8988T (cell line): ENCODE measurements at places on chromosomes 5 and 9.

GRCh38 chr9:76704593-76705204 is 59.5 kb upstream of the PCA3 start:
- no peak for DNase-seq

DNA sequence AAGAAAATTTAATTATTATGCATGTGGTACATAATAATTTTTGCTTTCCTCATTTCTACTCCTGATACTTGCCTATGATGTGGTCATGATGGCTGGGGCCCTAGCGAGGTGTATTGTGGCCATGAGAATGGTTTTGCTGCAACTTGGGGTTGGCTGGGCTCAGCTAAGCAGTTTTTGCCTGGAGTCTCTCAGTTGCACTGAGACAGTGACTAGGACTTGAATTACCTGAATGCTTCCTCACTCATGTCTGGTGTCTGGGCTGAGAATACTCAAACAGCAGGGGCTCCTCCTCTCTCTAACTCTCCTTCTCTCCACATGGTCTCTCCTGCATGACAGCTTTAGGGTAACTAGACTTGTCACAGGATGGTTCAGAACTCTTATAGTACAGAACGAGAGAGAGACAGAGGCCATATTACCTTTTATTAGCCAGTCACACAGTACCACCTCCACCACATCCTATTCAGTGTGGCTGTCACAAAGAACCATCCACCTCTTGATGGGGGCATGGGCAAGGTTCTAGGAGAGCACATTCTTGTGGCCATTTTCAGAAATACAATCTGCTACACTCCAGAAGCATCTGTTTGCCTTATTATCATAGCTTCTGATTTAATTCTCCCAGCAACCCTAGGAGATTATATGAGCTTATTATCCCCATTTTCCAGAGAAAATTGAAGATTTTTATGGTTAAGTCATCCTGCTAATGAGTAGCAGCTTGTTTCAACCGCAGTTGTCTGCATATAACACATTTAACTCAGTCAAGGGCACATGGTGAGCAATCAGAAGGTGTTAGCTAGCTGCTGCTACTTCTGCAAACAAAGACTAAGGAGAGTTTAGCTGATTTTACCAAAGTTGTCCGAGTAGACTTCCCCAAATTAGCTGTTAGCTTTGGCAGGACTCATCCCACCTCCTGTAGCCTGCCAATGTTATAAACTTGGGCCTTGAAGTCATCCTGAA is 245.1 kb downstream of the DOCK8 start:
- DNase-seq: no peak

DNA sequence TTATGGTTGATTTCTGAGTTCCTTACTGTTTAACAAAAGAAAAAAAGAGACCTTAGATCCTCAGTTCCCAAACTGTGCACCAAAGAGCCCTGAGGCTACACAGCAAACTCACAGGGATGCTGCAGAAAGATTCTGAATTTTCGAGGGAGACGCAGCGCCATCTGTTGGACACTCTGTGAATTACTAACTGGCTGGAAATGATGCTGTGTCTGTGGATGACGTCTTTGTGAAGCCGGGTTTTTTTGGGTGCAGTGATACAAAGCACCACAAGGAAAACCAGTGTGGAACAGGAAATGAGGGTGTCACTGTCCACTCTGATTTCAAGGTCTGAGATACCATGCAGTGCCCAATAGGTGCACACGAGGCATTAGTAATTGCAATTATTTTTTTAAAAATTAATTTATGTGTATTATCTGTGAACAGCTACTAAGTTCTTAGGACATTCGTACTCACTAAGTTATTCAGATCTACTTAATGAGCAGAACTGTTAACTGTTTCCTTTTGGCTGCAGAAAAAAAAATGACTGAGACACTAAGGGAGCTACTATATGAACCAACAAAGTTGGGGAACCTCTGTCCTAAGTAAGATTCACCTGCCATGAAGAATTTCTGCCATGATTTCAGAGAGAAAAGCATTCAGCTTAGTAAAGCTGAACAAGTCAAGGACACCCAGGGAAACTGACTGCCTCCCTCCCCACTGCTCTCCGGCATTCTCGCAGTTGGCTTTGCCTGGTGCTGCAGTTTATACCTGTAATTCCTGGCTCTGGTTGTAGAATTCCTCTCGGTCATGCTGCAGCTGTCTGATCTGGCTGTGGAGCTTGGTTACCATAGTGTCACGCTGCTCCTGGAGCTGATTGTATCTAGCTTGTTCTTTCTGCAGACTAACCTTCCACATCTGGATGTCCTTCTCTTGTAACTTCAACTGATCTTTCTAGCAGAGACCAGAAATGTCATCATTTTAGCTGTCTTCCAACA is 23.4 kb downstream of the SPACA9 start:
- DNase-seq: peak; percentile 66

DNA sequence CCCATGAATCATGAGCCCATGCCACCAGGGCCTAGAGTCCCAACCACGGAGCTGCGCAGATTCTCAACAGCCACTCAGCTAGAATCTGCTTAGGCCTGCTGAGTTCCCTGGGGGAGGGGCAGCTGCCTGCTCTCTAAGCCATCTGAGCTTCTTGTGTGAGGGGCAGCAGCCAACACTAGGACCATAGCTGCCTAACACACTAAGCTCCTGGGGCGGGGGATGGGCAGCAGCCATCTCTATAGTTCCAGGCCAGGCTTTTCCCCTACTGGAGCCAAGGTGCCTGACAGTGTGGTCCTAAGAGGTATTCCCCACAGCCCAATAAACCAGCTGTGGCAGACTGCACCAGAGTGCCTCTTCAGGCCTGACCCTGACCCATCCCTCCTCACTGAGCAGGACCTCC is 255.9 kb upstream of the ACO1 start:
- no peak for DNase-seq

DNA sequence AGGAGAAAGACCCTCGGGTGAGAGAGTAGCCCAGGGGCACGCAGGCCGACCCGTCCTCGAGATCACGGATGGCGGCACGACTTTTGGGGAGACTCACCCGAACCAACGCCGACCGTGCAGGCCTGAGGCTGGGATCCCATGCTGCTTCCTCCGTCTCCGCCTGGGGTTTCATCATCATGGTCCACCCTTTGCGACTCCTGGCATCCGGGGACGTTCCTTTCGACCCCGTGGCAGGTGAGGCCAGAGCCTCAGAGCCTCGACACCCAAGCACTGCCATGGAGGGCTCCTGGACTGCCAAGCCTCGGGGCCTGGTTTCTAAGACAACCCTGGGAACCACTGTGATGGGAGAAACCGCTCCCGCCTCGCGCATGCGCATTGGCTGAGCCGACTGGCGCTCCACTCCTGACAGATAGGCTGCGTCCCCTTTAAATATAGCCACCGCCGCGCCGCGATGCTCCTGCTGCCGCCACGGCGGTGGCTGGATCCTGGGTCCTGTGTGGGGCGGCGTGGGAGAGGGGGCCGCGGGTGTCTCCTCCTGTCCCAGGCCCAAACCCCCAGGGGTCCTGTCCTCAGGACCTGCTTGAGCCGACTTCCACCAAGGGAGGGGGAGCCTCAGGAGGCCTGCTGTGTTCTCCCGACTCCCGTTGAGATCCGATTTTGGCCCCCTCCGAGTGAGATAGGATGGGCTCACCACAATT is 481.6 kb downstream of the SPATA31A7 start:
- DNase-seq: no peak

DNA sequence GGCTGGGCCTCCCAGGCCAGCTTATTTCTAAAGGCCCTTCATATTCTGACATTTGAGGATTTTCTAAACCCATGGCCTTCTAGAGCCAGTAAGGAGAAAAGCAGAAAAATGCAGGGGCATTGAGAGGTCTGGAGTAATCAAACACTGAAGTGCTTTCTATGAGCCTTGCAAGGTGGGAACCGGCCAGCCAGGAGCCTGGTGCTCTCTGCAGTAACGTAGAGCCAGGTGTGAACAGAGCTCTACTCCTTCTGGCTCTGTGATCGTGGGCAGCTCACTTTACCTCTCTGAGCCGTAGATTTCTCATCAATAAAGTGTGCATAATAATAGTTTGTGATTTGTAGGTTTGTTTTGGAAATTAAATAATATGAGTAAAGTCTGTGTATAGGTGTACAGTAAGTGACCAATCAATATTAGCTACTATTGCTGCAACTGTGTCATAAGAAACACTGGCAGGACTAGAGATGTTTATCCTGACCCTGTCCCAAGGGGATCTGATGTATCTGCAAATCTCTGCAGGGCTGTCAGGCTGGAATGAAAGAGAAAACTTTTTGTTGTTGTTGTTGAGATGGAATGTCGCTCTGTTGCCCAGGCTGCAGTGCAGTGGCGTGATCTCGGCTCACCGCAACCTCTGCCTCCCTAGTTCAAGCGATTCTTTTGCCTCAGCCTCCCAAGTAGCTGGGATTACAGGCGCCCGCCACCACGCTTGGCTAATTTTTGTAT is 2.7 kb downstream of the SYNPO start:
- no peak for DNase-seq

- no peak for DNase-seq
Measured at GRCh38 chr9:37921168-37921510, 17.2 kb upstream of the SLC25A51 start.

DNA sequence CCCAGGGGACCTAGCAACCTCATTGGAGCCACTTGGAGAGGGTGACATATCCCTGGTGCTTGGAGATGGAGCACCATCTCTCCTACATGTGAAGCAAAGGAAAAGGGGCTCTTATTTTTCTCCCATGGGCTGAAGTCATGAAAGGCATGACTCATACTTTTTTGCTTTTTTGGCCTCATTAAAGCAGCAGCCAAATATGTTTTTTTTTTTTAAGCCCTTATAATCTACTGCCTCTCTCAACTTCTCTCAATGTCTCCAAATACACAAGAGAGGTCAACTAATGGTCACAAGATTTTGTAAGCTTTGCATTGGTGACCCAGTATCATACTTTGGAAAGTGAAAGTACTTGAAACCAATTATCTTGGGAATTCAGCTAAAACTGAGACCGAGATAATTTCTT is 1.6 kb upstream of the CFAP90 start:
- no peak for DNase-seq

- no peak for DNase-seq
Measured at GRCh38 chr5:31692561-31693221, 53.8 kb downstream of the PDZD2 start.
